ENCODE measurements at places on chromosomes 1 and 21. TPM values are rescaled to one million over a fixed set of nuclear protein-coding genes. Genes with fewer than 3 reads are reported as not detected.
A peak's percentile ranks its signal among the peaks of the same experiment; 100 is the strongest.

DNA sequence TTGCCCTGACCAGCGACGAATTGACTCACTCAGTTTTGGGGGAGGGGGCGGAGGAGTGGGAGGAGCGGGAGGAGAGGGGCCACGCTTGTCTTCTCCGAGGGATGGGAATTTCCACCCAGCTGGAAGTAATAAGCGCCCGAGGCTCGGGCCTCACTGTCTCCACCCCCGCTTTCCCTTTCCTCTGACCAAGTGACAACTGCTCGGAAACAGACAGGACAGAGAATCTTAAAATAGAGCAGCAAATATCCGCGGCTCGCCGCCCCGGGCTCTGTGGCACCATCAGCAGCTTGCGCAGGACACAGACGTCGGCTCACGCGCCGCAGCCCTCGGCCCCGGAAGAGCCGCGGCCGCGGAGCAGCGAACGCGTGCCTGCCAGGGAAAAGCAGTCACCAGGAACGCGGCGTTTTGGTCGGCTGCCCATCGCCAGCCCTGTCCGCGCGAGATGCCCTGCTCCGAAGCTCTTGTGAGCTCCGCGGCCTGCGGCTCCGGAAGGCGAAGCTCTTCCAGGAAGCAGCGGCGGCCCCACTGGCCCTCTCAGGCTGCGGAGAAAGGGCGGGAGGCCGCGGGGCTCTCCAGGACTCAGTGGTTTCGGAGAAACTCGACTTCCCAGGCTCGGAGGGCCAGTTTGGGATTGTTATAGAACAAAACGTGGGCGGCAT lies 10.7 kb upstream of the RGS16 start:
- DNase-seq = peak; percentile 64

DNA sequence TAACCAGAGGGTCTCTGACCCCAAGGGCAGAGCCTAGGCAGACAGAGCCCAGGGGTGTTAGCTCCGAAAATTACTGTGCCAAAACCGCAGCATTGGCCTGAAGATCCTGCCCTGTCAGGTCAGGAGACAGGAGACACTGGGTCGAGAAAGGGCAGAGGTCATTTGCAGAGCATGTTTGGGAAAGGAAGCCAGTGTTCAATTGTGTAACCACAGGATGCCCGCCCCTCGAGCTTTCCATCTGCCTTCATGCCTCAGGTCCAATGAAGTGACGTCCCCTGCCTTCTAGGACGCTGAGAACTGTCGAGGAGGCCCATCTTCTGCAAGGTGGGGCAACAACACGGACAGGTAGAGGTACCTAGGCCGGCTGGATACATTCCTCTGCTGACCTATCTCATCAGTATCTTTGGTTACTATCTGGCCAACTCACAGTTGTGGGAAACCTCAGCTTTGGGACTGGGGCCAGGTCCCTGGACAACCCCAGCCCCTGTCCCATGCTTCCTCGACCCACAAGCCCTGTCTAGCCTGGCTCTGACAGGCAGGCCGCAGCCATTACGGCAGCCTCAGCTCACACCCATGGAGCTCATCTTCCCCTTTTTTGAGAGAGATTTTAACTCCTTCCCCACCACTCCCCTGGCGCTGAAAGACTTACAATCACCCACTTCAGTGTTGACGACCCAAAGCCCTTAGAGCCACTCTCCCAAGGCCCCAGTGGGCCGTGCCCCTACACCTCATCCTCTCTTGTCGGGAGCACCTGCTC lies 1.3 kb downstream of the ARL8A start:
- DNase-seq = no peak

DNA sequence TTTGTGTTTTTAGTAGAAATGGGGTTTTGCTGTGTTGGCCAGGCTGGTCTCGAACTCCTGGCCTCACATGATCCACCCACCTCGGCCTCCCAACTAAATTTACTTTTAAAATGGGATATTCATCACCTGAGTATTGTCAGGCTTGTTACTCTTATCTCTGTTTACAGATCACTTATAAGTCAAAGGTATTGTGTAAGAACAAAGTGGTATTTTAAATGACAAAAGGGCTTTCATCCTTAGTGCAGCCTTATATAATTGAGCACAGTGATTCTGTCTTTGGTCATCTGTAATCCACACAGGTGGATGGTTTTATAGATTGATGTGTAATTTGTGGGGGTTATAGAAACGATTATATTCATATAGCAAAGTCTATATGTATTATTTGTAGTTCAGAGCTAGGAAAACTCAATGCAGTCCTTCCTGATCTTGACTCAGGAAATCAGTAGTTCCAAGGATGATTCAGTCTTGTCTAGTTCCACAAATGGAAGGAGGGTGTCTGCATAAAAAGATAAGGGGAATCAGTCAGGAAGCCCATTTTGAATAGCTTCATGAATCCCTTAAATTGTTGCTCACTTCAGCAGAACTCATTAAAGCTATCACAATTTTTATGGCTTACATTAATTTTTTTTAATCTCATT lies 34.6 kb downstream of the STXBP3 start:
- no peak for DNase-seq

GRCh38 chr1:48251821-48252220 lies 29.3 kb downstream of the SLC5A9 start:
- DNase-seq = no peak

GRCh38 chr1:209900734-209901133 lies 37.3 kb upstream of the SYT14 start:
- no peak for DNase-seq

DNA sequence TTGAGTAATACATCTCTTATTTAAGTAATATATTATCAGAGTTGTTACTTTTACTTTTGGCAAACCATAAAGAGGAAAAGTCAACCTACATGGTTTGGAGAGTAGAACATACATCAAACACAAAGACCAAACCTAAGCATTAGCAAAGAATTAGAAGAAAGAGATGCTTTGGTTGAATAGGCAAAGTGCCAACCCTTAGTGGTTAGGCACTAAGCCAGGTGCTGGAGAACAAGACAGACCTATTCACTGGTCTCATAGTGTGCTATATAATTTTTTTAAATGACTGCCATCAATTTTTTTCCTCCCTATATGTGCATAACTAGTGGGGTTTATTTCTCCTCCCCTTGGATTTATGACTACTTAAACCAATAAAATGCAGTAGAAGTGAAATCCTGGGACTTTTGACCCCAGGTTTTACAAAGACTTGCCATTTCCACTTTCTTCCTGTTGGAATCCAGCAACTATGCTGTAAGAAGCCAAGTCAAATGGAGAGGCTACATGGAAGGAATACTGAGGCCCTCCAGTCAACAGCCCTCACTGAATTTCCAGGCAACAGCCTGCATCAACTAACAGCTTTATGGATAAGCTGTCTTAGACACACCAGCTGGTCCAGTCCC lies 69.8 kb upstream of the HAO2 start:
- DNase-seq = no peak

SPRR2A gene
- not detected for polyA plus RNA-seq

RGS8 gene
- polyA plus RNA-seq = 0.03 TPM

OR2G3 gene
- polyA plus RNA-seq = not detected

All from renal cortex interstitium (tissue), 15 donors.